Skeletal muscle cell (primary cell): ENCODE measurements at places on chromosomes 16 and 17.

- DNase-seq: no peak
Observed at GRCh38 chr17:47720196-47720595, 12.8 kb upstream of the TBX21 start.

DNA sequence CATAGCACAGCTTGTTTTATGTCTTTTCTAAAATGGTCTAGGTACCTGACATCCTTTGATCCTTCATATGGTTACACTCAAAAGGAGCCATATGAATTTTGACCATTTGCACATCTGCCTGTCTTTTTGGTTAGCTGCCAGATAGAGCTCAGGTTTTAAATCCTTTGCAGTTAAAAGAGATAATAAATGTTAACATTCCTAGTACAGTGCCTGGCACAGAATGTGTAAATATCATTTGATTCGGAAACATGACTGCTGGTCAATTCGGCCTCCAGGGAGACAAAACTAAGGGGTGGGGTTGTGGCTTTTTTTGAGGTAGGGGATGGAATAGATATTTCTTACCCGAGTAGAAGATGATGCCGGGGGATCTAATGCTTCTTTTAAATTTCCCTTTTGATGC, 64.2 kb downstream of the FTO start:
- no peak for DNase-seq

- DNase-seq: no peak
Observed at GRCh38 chr17:683040-683439, 31.6 kb downstream of the VPS53 start.

GRCh38 chr16:15843635-15844279, 13.1 kb downstream of the MYH11 start:
- no peak for DNase-seq

GRCh38 chr16:73796241-73796640, 500.4 kb upstream of the PSMD7 start:
- no peak for DNase-seq

GRCh38 chr16:55015181-55015913, 84.7 kb downstream of the IRX5 start:
- no peak for DNase-seq

DNA sequence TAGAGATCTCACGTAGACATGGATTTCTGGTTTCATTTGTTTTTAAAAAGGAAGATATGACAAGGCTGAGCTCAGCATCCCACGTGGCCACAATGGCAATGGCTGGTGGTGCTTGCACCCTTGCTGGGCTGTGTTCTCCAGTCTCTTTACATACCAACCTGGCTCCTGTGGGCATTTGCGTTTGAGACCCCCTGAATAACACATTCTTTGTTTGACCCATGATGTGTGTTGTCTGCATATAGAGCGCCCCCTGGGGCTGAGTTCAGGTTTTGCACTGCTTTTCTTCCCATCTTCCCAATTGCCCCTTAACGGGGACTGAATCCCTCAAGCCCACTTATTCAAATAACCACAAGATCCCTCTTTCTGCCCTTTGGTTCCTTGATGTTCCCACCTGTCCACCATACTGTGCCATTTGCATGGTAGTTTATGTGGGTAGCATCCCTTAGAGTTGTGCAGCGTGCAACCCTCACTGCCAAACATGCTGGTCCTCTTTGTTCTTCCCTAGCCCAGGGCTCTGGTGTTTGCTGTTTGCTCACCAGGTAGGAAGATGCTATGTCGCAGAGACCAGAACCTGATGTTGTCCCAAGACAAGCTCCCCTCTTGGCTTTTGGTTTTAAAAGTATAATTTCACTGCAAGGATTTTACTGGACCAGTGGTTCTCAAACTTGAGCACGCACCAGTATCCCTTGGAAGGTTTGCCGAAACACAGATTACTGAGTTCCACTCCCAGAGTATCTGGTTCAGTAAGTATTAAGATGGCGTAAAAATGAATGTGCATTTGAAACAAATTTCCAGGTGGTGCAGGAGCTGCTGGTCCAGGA, 38.5 kb upstream of the NKD1 start:
- no peak for DNase-seq

GRCh38 chr16:87160701-87161337, 156.4 kb downstream of the C16orf95 start:
- no peak for DNase-seq

DNA sequence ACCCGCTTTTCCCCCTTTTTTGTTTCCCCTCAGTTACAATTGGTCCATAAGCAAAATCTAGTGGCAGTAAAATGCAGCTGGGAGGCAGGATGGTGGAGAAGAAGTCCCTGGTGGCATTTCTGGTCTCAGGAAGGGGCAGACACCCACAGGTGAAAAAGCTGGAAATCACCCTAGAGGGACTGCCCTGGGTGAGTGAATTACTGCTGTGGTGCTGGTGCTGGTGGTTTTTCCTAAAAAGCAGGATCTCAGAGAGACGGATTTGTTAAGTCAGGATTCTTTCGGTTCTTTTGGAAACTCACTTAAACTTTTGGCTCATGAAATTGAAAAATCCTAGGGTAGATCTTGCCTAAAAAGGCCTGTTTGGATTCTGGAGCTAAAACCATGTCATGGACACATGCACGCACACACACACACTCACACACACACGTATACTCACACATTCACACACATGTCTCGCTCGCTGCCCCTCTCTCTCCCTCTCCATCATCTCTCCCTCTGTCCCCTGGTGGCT, 65.8 kb downstream of the NKD1 start:
- no peak for DNase-seq

- peak; percentile 43 for DNase-seq
Observed at GRCh38 chr16:14505846-14506245, 124.2 kb downstream of the PARN start.

GRCh38 chr17:68954146-68954896, 871 bp downstream of the ABCA8 start:
- DNase-seq: no peak

DNA sequence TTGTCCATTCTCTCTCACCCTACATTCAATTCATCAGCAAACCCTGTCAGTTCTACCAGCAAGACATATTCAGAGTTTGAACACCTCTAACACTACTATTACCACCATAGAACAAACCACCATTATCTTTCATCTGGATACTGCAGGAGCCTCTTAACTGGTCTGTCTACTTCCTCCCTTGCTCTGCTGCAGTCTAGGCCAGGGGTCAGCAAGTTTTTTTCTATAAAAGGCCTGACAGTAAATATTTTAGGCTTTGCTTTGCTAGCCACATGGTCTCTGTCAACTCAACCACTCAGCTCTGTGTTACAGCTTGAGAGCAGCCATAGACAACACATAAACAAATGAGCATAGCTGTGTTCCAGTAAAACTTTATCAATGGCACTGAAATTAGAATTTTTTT, 13.8 kb downstream of the KCTD19 start:
- DNase-seq: no peak

GRCh38 chr17:40610359-40610758, 37.3 kb downstream of the SMARCE1 start:
- no peak for DNase-seq

GRCh38 chr16:81460075-81460474, 15.5 kb downstream of the CMIP start:
- DNase-seq: no peak

DNA sequence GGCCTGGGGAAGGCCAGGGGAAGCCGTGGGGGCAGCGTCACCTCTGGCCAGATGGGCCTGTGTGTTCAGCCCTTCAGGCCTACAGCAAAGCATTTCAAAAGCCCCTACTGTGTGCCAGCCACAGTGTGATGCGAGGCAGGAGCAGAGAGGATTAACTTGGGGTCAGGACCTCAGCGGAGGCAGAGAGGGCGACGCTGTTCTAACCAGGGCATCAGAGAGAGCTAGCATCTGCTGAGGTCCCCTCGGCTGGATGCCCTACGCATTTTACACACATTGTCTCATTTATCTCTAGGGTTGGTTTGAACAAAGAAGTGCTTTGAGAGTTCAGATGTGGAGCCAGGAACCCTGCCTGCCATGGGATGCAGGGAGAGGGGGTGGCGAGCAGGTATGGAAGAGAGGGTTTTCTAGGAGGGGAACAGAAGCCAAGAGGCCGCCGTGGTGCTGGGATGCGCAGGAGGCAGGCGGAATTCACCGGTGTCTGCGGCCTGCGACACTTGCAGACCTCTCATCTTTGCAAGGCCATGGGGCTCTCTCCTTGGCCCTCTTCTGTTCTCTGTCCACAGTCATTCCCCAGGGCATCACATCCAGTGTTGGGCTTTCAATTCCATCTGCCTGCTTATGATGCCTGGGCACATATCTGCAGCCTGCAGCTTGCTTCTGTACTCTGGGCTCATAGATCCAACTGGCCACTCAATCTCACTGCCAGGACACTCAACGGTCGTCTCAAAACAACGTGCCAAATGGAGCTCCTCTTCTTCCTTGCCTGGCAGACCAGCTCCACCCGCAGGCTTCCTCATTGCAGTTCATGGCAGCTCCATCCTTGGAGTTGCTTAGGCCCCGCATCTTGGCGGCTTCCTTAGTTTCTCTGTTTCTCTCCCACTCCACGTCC, 8.1 kb upstream of the NKD1 start:
- DNase-seq: no peak

DNA sequence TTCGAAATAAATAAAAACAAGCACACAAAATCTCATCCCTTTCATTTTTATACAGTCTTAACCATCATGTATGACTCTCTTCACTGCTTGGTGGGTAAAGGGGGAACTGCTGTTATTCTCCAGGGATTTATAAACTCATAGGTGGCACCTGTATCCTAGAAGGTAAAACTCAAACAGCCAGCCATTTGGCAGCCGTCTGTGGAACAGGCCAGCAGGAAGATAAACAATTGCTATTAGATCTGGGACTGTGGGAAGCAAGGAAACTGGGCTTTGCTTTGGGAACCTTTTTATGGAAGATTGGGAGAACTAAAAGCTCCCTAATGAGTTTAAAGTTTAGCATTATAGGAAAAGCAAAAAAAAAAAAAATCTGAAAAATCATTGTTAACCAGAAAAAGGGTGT, 126.0 kb downstream of the TANGO6 start:
- DNase-seq: no peak
